ENCODE measurements at places on chromosomes 12 and 14.

DNA sequence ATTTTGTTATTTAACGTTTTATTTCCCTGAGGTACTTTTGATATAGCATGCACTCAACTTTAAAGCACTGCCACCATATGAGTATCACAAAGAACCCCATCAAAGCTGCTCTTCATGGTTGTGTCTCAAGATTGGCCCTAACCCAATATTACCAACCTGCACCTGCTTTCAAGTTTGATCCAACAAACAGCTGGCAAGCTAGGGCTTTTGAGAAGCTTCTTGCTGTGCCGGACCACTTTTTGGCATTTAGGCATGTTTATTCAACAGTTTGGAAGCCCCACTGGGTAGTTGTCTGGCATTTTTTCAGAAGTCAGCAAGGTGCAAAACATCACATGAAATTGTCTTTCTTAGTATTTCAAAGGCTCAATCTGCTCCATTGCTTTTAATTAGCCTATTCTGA is 137.2 kb upstream of the PLEKHA5 start:
- DNase-seq, result no peak

- no peak for DNase-seq
Observed at GRCh38 chr12:97223419-97223818, 239.2 kb upstream of the RMST start.

DNA sequence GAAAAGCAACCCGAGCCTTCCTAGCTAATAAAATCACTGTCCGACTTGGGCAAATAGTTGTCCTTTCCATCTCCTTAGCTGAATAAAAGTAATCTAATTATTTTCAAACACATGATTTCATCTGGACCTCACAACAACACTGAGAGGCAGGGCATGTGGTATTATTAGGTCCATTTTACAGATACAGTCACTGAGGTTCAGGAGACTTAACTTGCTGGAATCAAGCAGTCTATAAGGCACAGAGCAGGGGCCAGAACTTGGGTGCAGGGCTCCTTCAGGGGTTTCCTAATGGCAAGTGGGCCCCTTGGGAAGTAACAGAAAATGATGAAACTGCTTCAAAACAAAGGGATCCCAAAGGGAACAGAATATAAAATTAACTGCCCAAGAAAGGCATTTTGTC is 15.5 kb downstream of the PLXNC1 start:
- no peak for DNase-seq

- DNase-seq, result no peak
Observed at GRCh38 chr14:62604524-62604923, 440.7 kb downstream of the KCNH5 start.

DNA sequence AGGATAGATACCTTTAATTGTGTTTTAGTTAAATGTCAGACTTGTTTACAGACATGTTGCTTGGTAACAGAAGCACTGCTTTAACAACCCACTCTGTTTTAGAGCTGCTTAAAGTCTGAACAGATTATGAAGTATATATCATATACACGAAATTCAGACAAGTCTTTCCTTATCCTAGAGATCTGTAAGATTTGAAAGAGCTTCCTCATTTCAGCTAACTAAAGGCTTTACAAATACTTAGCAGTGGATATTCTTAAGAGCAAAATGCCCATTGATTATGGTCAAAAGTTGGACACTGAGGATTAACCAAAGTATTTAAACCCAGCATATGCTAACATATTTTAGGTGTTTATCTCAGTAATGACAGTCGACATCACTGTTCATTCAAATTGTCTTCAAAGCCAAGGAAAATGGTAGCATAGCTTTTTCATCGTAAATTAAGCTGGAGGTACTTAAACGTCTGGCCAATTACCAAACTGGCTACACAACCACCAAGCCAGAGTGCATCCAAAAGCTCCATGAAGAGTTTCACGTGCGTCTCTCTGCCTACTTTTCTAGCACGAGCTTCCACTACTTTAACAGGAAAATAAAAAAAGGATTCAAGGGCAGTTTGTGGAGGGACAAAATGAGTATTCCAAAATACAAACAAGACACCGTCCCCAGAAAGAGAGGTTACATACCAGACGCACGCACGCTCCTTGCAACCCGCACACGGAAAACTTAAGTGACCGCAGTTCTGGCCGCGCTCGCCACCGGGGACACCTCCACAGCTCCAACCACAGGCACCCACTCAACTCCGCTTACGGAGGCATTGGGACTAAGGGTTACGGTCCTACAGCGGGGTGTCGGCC is 565 bp downstream of the CEP83 start:
- peak; percentile 22 for DNase-seq

DNA sequence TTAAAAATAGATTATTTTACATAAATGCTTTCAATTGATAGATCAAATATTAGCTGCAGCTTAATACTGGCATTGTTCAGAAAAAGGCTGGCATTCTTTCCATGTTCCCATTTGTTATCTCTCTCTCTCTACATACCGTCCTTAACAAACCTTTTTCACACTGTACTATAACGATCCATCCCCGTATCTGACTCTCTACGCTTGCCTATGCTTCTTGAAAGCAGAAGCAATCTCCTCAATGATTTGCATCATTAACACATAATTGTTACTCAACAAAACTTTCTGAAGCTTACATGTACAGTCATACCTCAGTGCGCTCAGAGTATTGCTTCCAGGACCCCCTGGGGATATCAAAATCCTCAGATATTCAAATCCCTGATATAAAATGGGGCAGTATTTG is 89.7 kb downstream of the TMTC1 start:
- DNase-seq, result no peak

GRCh38 chr12:26520869-26521268 is 312.1 kb downstream of the ITPR2 start:
- DNase-seq, result no peak

- peak; percentile 78 for DNase-seq
Observed at GRCh38 chr12:25386831-25387731, 136.4 kb upstream of the KRAS start.

DNA sequence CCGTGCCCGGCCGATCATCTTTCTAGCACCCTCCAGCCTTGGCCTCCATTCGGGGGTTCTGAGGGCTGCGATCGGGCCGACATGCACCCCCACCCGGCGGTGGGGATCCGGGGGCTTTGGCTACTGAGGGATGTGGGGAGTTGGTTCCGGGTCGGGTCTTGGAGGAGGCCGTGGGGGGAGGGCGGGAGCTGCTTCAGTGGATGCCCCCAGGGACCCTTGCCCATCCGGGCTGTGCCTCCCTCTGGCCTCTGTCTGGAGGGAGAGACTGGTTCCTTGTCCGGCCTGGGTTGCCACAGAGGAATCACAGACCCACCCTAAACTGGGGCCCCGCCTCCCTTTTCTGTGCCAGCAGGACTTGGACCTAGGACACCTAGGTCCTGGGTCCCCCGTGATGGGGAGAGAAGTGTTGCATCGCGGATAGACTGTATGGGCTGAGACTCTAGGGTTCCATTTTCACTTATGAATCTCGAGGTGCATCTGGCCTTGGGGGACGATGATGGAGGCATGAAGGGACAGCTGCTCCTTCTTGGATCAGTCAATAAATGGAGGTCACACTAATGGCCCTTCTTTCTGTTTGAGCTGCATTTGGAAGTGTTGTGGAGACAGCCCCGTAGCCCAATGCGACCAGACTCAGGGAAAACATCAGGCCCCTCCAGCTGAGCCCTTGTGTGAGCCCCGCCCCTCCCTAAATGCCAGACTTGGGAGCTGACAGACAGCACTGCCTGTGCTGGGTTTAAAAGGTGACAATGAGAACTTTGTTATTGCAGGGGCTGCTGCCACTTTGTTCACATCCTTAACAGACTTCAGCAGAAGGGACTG is 577 bp downstream of the DTX3 start:
- DNase-seq, result no peak

GRCh38 chr12:40344312-40344711 is 119.5 kb downstream of the LRRK2 start:
- no peak for DNase-seq

DNA sequence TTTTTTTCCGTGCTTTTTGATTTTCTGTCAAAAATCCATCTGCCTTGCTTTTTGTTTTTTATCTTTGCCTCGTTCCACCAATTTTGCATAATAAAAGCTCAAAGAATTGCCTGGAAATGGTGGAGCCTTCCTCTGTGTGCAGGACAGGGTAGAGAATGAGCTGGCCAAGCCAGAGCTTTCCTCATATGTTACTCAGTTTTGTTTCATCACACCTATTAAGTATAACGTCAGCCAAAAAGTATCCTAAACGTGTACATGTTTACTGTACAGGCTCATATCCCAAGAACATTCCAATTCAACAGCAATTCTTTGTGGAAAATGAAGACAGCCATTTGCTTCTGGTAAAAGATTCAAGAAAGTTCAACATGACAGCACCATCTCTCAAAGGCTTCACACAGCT is 191.2 kb upstream of the LMNTD1 start:
- no peak for DNase-seq

DNA sequence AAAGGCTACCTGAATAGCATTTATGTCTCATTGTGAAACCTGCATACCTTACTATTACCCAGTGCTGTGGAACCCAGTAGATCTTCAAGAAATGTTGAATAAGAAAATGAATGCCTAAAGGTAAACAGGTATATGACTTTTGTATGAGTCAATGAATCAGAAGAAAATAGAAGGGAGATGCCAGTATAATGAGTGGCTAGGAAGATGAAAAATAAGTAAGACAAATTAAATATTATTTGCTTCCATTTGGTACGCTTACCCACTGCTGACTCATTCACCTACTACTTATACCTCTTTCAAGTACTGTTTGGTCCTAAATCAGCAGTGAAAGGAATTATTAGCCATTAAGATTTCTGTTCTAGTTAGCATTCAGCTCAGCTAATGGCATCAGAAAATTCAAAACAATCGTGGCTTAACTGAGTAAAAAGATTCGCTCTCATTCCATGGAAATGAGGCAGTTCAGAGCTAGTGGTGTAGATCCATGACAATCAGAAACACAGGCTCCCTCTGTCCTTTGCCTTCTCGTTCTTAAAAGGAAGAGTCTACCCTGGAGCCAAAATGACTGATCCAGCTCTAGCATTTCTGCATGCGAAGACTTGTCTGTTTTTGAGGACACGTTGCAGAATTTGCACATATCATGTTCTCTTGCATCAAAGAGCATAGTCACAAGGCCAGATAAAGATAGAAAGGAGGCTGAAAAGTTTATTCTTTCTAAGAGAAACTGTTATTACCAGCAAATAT is 705.8 kb upstream of the USP15 start:
- DNase-seq, result no peak

DNA sequence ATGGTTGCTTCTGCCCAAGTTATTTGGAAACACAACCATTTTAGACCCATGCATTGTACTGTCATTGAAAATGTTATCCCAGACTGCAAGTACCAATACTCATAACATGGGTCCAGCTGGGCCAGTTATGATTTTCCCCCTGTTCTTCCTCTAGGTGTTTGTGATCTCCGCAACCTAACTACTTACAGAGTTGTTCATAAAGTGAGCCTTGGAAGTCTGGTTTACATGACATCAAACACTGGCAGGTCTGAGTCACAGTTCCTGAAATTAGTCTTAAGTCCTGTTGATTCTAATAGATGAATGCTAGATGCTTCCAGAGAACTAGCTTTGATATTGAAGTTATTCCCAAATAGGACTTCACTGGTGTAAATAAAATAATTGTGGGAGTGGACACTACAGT is 487.0 kb downstream of the MED13L start:
- DNase-seq, result no peak

DNA sequence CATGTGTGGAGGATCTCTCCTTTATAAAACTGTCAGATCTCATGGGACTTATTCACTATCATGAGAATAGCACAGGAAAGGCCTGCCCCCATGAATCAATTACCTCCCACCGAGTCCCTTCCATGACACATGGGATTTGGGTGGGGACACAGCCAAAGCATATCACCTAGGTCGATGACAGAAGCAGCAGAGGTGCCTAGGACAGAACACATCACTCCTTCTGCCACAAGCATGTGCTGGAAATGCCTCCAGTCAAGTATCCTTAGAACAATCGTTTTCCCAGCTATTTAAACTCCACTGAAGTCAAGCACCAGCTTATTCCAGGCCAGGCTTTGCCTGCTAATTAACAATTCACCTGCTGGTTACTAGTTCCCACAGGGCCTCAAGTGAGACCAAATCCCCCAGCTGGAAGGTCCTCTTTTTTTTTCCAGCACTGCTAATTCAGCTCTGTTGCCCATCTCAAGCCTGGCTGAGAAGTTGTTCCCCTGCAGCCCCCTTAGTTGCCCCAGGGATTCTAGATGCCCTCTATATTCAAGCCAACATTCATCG is 212.3 kb upstream of the NUDT4 start:
- DNase-seq, result no peak

DNA sequence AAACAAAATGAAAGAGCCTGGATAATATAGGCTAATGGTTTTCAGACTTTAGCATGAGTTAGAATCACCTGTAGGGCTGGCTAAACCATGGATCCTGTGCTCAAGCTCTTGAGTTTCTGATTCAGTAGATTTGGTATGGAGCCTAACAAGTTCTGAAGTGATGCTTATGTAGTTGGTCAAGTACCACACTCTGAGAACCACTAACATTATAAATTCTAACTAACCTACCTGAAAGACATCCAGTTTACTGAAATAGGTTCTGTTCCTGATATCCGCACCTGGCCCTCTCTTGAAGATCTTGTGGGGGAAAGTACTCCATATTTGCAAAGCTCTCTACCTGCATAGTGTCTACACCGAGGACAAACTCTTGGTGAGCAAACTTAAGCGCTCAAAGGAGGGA is 59.4 kb upstream of the VSX2 start:
- DNase-seq, result no peak

GRCh38 chr14:58565832-58566231 is 71.9 kb upstream of the DACT1 start:
- DNase-seq, result no peak

DNA sequence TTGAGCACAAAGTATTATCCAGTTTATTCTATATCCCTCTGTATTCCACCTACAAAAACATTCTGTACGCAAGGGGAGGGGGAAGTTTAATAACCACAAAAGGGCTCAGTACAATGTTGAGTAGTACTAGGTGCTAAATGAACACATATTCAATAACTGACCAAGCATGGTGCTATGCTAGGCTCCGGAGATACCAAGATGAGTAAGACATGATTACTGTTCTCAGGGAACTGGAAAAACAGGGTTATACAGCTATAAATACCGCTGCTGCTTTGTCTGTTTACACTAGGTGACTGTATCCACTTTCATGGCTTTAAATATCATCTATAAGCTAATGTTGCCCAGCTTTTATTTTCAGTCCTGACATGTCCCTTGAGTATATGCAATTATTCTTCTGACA is 135.8 kb downstream of the INSM2 start:
- peak; percentile 38 for DNase-seq

DNA sequence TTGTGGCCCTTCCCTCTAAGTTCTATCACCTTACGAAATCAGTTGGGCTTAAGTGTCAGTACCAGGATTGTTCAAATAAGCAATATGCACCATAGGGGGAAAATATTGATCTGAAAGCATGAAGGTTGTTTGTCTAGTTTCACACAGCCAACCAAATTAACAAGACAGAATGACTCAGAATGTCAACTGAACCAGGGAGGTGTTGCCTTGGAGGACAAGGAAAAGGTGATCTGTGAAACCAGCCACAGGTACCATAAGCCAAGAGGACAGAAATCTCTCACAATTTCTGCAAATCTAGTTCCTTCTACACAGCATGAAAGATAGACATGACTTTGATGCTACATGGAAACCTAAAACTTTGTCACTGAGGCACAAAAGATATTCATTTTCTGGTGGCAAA is 297.9 kb downstream of the BCL11B start:
- DNase-seq, result no peak

All from kidney glomerular epithelial cell (primary cell).